Retina (tissue), 1 donor: ENCODE measurements at places on chromosomes 5 and 9.

- no peak for DNase-seq
These were observed 280.8 kb downstream of the AOPEP start for GRCh38 chr9:95007226-95007869.

DNA sequence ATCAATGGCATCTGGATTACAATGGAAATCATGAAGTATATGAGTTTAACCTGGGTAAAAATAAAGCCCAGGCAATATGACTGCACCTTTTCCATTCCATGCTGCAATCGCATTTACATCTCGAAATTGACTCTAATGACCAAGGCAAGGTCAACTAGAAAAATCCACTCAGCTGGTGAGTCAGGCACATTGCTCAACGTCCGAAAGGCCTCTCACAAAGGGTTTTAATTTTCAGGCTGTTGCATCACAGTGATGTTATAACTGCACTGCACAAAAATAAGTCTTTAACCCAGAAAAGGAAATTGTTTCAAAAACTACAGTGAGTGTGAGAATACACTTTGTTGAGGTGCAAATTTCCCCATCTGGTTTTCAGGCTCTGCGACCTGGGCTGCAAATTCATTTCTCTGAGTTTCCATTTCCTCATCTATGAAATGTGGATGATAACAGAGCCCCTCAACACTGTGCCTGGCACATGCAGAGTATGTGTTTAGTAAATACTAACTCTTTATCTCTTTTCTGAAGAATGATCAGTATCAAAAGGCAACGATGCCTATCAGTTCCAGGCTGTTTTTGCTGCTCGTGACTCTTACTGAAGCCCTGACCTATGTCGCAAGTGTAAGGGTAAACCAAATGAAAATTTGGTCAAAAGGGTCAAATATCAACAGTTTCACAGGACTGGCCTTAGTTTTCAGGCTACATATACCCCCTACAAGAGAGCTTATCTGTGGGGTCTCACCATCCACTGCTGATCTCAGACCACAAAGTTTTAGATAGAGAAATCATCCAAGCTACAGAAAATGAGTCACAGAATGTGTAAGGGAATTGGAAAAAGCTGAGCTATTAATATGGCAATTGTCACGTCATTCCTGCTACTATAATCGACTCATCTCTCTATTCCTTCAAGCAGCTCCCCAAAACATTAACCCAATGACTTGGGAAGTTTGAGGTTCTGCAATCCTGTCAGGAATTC is 4.1 kb downstream of the NFIL3 start:
- DNase-seq: no peak

DNA sequence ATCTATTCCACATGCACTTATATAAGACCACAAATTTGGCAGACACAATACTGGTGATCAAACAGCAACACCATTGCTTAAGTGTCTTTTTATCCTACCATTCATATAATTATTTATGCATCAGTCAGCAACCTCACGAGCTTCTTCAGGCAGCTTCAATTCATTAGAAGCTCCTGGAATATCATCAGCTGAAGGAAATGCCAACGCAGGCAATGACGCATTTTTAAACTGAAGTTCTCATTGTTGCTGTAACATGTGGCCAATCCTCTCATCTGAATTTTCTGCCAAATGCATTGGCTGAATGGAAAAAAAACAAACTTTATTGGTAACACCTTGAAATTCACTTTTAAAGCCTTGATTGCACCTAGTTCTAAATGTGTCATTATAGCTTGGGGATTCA is 376.4 kb upstream of the RGMB start:
- no peak for DNase-seq

DNA sequence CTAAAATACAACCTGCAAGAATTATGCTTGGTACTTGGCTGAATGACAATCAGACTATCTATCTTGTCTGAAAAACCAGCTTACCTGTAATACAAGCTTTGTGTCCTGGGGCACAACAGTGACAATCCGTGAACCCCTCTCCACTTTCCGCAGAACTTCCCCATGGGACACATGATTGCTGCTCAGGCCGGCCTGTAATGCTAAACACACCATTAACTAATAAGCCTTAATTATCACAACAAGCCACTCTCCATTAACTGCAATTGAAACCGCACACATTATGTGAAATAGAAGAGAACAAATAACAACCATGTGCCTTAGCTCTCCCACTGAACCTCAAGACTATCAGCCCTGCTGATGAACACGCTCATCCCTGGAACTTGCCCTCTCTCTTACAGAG is 33.7 kb downstream of the ELP1 start:
- no peak for DNase-seq

DNA sequence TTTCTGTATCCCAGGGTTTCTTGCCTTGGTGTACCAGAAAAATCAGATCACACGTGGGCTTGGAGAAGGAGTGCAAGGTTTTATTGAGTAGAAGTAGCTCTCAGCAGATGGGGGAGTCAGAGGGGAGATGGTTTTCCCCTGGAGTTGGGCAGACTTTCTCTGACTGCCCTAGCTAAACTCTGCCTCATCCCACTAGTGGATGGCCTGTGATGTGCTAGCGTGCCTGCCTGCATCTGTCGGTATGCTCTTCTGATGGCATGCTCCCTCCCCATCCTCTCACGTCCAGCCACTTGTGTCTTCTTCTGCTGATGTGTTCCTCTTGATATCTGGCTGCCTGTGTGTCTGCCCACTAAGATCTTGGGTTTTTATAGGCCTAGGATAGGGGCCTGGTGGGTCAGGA is 616.1 kb upstream of the RGMB start:
- DNase-seq: no peak

DNA sequence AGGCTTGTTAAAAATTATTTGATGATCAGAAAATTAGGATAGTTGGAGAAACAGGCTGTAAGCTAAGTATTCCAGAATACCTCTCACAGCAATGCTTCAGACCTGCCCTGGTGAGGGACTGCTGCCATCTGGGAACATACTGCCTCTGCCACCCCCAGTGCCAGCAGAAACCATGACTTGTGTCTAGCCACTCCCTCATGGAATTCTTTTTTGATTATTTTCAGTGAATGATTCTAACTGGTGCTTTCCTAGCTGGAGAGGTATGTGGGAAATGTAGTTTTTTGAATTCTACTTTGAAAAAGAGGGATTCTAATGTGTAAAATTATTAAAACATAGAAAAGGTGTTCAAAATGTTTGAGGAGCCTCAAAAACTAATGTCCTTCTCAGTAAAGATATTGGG is 126.3 kb downstream of the HMHB1 start:
- DNase-seq: no peak
